ENCODE measurements at places on chromosomes 3 and 15.
A peak's percentile ranks its signal among the peaks of the same experiment; 100 is the strongest.

DNA sequence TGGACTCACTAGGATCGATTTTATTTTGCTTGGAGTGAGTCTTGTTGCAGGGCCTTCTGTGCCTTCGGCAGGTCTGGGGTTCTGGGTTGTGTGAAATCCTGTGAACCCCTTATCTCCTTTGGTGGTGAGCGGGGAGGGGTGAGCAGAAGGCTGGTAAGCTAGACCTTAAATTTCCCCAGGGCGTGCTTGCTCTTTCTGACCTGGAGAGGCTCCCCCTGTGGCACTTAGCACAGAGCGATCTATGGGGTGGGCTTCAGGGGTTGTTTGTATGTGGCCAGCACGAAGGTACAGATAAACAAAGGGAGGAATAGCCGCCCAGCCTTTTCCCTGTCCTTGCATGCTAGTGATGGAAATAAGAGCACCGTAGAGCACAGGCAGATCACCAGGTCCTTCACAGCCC, 11.8 kb downstream of the CACNA2D3 start:
- no peak for DNase-seq

- DNase-seq = peak; percentile 38
Measured at GRCh38 chr15:41462084-41462795, 31.4 kb upstream of the ITPKA start.

GRCh38 chr3:80492162-80492561, 724.4 kb upstream of the ROBO1 start:
- no peak for DNase-seq

- no peak for DNase-seq
Measured at GRCh38 chr15:44295750-44296431, 7.4 kb downstream of the GOLM2 start.

DNA sequence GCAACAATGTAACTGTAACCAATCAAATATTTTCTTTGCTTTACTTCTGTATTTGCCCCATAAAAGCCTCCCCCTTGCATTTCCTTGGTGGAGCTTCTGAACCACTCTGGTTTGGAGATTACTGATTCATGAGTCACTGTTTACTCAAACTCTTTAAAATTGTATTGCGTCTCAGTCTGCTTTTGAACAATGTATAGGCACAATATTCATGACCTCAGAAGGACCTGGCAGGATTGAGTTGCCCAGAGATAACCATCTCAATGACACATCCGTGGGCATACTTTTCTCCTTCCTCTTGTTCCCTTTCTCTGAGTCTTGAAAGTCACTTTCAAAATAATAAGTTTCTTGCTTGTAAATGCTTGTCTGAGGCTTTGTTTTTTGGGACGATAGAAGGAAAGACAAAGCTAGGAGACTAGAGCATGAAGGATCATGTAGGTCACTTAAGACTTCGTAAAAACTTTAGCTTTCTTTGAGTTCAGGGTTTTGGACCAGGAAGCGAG, 57.1 kb upstream of the POU1F1 start:
- DNase-seq = peak; percentile 44

- DNase-seq = peak; percentile 66
Measured at GRCh38 chr15:38253351-38253781, 730 bp downstream of the SPRED1 start.

GRCh38 chr15:96625256-96625655, 294.8 kb downstream of the NR2F2 start:
- DNase-seq = no peak

- no peak for DNase-seq
Measured at GRCh38 chr3:59854061-59854709, 804.4 kb upstream of the CFAP20DC start.

DNA sequence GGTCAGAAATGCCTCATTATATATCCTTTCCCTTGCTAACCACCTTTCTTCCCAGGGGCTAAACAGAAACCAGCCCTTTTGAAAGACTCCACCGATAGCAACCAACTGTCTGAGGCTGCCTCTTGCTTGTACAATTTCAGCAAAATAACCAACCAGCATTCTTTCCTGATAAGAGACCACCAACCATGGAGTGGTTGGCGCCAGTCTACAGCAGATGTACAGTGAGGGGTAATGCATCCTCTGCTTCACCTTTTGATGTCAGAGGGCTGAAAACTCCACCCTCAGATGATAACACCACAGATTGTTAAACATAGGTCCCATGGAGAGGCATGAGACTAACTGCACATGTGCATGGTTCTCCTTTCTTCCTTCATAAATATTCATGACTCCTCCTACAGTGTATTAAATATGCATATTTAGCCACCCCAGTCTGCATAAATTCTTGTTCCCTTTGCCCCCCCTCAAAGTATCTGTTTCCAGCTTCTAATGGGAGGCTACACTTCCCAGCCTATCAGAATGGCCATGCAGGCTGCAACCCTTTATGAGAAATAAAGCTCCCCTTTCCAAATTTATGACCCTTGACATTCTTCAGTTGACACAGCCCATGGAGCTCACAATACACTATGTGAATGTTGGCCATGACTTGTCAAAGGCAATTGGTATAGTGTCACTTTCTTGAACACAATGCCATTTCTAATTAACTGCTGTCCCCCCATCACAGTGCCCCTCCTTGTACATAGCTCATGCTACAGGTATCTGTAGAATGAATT, 48.3 kb downstream of the GABRB3 start:
- no peak for DNase-seq

DNA sequence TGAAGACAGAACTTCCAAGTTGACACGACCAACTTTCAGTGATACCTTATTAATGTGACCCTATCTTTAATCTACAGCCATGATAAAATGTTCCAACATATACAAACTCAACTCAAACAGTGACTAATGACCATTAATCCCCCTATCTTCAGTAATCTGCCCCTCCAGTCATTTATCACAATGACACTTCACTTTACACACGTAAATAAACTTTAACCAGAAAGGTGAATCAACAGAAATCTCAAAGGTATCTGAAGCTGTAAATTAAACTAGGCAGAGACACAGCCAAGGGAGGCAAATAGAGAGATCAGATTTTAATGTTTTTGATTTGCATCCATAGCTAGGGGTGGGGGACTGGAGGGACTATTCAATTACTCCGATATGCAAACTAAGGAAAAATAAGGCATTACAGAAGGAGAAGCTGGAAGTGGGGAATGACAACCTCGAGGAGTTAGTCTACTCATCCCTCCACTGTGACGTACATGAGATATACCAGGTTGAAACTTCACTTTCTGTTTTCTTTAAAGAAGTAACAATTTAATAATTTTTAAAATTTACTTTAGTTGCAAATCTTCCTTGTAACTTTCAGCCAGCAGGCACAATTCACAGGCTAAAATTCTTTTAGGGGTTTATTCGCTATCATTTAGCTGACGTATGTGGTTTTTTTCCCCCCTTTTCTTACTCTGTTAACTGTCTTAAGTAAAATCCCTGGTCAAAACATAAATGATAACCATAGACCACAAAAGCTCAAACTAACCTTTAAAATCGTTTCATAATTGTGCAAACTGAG, 751.0 kb downstream of the ROBO1 start:
- DNase-seq = no peak

- DNase-seq = no peak
Measured at GRCh38 chr3:178272841-178273240, 263.4 kb upstream of the KCNMB2 start.

- DNase-seq = no peak
Measured at GRCh38 chr15:25176616-25176923, 221.8 kb downstream of the SNRPN start.

DNA sequence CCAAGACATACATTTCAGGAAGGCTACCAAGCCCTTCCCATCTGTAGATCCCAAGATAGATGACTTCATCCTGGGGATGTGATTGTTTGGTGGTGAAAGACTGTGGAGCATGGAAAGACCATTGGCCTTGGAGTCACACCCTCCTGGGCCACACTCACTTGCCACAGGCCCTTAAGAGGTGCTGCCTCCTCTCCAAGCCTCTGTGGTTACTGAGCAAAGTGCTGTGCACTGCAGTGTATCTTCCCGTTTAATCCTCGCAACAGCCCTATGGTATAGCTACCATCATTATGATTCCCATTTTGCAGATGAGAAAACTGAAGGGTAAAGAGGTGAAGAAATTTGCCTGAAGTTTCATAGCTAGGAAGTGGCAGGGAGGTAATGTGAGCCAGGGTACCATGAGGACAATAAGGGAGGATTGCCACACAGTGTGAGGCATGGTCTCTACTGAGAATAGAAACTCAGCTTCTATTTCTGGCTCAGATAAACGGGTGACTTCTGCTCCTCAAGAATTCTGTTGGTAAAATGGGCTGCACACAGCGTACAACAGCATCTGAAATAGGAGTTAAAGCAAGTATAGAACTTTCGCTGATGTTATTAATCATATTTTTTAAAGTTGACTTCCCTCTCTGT, 23.9 kb upstream of the RHO start:
- no peak for DNase-seq

DNA sequence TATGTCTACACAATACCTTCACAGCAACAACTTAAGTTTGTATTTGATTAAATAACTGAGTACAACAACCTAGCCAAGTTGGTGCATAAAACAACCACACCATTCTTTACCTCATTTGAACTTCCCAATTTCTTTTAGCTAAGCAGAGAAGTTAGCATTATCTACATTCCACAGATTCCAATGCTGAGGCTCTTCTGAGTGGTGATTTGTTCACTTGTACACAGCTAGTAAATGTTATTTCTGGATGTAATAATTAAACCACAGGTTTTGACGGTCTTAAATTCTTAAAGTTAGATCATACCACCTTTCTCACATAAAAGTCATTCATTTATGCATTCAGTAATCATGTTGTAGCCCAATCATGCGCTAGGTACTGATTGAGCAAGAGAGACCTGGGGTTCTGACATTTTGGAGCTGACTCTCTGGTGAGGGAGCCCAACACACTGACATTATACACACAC, 102.5 kb downstream of the SST start:
- peak; percentile 48 for DNase-seq

DNA sequence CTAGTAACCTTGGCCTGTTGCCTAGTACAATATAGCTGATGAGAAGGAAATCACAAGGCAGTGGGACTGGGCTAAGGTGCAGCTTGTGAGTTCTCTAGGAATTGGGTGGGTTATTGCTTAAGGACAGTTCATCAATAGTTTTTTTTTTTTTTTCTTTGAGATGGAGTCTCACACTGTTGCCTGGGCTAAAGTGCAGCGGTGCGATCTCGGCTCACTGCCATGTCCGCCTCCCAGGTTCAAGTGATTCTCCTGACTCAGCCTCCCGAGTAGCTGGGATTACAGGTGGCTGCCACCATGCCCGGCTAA, 11.5 kb downstream of the ACKR2 start:
- DNase-seq = no peak

GRCh38 chr3:45224824-45225464, 1.1 kb downstream of the TMEM158 start:
- DNase-seq = peak; percentile 66

DNA sequence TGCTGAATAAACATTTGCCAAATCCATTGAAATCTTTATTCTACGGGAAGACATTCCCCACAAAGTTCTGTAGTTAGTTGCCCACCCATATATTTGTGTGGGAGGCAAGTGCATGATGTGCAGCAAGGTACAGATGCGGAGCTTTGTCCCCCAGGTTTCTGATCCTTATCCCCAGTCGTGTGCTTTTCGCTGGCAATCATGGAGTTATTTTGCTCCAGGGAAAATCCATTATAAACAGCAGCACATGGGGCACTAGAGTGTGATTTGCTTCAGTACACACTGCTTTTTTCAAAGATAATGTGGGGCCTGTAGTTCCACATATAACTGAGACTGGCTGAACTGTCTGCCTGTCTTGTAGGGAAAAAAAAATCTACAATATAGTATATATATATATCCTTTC, 132.1 kb downstream of the FEZF2 start:
- DNase-seq = no peak

- peak; percentile 10 for DNase-seq
Measured at GRCh38 chr15:98067339-98067738, 106.8 kb downstream of the ARRDC4 start.

- DNase-seq = no peak
Measured at GRCh38 chr3:72636969-72637597, 211.2 kb downstream of the SHQ1 start.

DNA sequence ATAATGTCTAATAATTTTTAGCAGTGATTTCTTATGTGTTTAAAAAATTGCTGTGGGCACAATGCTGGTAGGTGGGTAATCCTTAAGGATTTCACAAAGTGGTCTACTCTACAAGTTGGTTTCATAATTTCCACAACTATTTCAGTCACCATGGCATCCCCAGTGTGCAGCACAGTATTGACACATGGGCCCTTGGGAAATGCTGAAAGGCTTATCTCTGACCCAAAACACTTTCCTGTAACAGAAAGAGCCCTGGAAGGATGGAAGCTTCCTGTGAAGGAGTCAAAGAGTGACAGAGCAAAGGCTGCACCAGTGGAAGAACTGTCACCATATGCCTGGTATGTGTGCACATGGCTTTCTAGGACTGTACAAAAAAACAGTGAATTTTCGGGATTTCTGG, 153.7 kb downstream of the ANO10 start:
- DNase-seq = no peak

GRCh38 chr15:70142322-70143191, 44.8 kb upstream of the TLE3 start:
- peak; percentile 70 for DNase-seq

DNA sequence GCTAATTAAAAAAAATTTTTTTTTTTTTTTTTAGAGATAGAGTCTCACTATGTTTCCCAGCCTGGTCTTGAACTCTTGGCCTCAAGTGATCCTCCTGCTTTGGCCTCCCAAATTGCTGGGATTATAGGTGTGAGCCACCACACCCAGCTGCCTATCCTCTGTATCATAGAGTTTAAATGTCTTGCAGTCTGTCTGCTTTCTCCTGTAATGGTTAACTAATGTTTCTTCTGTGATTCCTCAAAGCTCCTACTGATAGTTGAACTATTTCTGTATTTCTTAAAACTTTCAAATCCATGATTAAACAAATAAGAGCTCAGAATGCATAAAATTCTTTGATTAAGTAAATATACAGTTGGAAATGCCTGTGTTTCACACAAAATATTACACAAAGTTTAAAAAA, 115.4 kb upstream of the TPM1 start:
- no peak for DNase-seq

- DNase-seq = no peak
Measured at GRCh38 chr3:35817216-35817615, 177.9 kb downstream of the ARPP21 start.

- DNase-seq = no peak
Measured at GRCh38 chr3:8764528-8764927, 4.9 kb downstream of the OXTR start.

- no peak for DNase-seq
Measured at GRCh38 chr3:14289590-14290461, 111.2 kb downstream of the LSM3 start.

GRCh38 chr3:73423116-73423515, 201.6 kb downstream of the PDZRN3 start:
- DNase-seq = no peak

- no peak for DNase-seq
Measured at GRCh38 chr3:143151004-143151731, 31.6 kb downstream of the CHST2 start.
